ENCODE measurements at places on chromosomes 5 and 9.

GRCh38 chr5:122129306-122129705 lies at the start of gene ZNF474:
ZNF474 (plus strand) TSS chr5:122129546; CDS start chr5:122151991, 22,445 bp downstream.
- DNase-seq: peak; percentile 94

DNA sequence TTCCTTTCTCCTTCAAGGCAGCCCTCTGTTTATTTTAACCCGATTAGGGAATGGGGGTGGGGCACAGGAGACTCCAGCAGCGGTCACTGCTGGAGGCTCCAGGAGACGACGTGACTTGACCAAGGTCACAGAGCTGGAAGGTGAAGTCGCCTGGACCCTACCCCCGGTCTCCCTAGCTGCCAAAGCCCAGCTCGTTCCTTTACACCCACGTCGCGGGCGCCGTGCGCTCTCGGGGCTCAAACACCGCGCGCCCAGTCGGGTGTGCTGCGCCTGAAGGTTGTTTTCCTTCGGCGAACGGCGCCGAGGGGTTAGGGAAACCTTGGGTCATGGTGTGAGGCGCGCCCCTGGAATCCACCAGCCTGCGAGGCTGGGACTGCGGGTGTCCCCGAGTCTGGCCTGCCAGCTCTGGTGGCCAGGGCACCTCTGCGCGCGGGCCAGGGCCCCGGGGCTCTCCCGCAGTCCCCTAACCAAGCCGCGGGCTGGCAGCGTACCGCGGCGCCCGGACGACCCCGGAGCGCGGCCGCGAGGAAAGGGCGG lies 747 bp upstream of the UNC5A start:
- no peak for DNase-seq

DNA sequence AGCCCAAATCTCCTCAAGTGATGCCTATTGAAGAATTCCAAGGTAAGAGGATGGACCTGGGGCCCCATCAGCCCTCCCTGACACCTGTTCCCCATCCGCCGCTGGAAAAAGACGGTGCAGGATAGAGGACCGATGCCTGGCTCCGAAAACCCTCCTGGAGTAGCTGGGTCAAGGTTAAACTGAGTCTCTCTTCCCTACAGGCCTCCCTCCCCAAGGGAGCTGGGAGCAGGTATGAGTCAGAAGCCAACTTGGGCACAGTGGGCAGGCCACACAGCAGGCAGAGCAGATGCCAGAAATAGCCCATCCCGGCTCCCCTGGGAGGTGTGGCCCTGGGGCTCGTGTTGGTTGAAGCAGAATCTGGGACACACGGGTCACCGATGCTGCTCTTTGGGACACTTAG lies 75.6 kb downstream of the NTNG2 start:
- no peak for DNase-seq

GRCh38 chr5:89246864-89247263 lies 363.9 kb upstream of the MEF2C start:
- DNase-seq: no peak

DNA sequence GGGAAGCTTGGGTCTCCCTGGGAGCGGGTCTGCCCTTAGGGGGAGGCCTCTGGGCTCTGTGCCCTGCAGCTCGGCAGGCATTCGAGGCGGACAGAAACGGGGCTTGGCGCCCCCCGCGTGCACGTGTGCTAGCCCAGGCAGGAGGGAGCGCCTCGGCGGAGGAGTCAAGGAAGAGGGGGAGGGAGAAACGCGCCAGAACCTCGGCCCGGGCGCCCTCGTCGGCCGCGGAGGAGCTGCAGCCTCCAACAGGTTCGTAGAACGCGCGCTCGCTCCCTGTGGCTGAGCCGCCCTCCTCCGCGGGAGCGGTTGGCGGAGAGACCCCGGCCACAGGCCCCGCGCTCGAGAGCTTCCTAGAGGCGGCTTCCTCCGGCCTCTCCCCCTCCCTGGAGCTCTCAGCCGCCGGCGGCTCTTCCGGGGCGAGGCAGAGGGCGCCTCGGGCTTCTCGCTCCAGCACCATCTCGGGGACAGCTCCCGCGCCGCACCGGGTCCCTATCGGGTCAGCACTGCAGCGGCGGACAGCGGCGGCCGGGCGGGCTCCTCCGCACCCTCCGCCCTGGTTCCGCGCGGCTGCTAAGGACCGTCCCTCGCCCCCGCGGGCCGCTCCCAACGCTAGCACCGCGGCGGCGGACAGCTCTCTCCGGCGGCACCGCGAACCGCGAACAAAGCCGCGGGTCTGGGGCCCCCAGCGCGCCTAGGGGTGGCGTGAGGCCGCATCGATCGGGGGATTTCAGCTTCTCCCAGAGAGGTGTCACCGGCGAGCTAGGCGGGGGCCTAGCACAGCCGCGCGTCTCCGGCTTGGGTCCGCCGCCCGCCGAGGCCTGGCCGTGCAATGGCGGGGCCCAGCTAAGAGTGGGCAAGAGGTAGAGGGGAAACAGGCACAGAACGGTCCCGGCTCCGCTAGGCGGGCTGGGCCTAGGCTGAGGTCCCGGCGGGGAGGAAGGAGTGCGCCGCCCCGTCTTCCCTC lies 74.6 kb upstream of the CPLX2 start:
- peak; percentile 57 for DNase-seq

DNA sequence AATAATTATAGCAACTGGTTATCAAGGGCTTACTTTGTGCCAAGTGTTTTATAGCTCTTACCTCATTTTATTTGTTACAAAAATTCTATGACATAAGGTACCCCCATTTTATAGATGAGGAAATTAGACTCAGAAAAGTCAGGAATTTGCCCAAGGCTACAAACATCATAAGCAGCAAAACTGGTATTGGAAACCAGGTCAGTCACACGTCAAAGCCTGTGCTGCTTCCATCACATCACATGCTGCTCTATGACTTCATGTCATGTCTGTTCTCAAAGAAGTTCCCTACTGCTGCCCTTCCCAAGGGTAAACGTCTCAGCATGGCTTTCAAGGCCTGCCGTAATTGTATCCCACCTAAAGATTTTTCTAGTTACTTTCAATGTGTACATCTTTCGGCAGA lies 6.9 kb upstream of the KIF2A start:
- DNase-seq: no peak

- DNase-seq: no peak
Observed at GRCh38 chr9:113911850-113912557, 35.9 kb downstream of the ZNF618 start.

- DNase-seq: no peak
Observed at GRCh38 chr5:147619281-147619878, 109.5 kb upstream of the DPYSL3 start.

GRCh38 chr5:14041528-14042192 lies 97.2 kb upstream of the DNAH5 start:
- DNase-seq: no peak

DNA sequence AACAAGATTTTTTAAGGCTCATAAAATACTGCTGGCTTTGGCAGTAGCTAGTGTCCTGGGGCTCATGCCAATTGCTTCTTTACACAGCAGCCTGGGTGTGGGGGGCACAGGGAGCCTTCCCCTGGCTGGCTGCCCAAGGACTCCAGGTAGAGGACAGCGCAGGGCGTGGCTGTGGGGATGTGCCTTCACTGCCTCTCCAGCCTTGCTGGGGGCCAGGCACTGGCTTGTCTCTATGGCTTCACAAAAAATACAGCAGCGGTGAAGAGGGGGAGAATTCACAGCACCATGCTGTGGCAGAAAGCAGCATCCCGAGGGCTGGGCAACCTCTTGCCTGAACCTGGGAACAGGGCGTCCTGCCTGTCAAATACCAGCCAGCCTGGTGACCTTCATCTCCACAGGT lies 57.4 kb downstream of the DAP start:
- no peak for DNase-seq

DNA sequence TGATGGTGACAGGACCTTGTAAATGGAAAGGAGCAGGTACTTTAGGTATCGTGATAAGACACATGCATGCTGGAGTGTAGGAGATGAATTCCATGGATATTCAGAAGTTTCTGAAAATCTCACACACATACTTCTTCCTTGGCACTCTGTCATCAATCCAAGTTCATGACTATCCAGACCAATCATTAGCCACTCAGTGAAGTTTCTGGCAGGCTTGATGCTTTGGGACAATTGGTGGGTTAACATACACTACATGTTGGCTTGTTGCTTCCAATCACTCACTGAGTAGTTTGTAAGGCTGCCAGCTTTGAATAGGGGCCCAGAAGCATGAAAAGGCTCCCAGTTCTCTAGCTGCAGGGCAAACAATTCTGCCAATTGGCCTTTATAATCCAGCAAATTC lies 147.6 kb downstream of the CEMIP2 start:
- no peak for DNase-seq

DNA sequence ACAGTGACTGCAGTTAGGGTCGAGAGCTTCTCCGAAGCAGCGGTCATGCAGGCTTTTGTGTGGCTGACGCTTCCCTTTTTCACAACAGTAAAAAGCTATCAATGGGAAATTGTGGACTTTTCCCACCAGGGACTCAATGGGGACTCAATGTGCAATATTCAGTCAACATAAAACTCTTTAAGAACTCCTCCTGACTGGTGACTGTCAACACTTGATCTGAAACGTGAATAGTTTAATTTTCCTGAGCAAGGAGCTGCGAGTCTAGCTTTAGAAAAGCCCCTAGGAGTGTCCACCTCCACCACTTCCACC lies 28.7 kb downstream of the EXOC3 start:
- no peak for DNase-seq

- DNase-seq: no peak
Observed at GRCh38 chr5:157271740-157272271, 5.9 kb downstream of the CYFIP2 start.

DNA sequence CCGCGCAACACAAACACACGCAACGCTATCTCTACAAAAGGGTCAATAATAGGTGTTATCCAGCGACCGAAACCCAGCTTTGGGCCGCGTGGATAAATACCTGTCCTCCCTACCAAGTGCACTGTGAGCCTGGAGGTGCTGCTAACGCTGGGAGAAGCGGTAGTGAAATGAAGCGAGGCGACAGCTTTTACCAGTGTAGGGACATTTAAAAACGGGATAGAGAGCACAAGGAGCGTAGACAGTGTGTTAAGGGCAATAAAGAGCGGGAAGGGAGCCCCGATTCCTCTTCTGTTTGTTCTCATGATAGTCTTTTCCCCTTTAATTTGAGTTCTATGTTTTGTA lies 421 bp upstream of the DEPDC1B start:
- no peak for DNase-seq

DNA sequence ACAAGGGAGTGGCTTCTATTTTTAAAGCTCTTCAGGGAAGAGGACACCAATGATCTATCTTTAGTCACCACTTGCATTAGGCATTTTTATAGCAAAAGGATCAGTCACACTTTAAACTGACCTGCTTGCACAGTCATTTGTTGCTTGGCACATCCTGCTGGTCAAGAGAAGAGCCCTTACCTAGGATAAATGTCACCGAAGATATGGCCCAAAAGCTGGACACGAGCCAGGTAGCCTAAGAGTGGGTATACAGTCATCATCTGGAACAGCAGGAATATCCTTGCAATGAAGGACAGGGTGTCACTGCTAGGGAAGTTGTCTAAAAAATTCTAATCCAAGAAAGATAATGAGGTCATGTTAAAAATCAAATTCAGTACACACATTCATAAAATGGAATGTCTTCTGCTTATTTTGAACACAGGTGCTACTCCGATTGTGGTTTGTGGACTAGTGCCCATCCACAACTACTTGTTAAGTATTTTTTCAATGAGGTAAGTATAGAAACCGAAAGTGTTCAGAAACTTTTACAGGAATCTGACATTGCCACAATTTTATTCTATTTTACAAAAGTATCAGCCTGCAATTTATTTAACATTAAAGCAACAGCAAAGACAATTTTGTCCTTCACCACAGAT lies 78.4 kb downstream of the SLC38A9 start:
- no peak for DNase-seq

DNA sequence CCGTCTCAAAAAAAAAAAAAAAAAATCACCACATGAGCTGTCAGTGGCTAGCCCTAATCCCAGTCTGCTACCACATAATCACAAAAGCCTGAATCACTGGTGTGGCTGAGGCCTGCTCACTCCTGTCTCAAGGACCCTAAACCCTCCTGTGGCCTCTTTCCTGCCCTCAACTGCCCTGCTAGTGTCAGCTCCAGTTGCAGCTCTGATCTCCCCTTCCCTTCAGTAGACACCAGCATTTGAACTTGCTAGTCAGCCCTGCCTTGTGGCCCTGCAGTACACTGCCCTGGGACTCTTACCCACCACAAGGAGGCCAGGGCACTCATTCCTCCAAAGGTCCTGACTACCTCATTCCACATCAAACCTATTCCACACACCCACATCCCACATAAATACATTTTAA lies 9.5 kb upstream of the P4HA2 start:
- no peak for DNase-seq

GRCh38 chr5:72121780-72122445 lies 14.6 kb downstream of the MAP1B start:
- no peak for DNase-seq

DNA sequence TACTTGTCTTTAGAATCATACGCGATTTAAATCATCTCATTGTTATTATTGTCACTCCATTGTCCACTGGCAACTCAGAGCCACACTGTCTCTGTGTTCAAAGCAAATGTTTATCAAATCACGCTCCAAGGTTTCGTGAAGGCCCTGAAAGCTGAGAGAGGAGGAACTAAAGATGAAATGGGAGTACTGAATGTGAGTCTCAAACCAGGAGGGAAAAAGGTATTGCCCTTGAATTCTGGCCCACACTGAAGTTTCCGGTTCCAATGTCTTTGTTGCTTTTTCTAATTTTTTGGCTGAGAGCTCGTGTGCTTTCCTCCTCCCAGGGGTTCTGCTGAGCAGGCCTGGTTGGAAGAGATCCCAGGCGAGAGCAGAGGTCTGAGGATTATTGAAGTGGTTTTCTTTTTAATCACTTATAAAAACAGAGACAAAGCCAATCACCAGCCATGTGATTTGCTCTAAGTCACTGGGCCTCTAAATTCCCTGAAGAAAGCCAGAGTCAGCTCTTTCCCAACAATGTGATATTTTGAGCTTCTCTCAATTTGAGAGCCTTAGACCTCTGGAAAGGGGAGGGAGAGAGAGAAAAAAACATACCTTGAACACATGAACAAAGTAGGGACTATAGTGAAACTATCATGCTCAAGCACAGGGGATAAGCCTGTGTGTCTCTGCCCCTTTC lies 420.8 kb upstream of the GRAMD2B start:
- DNase-seq: peak; percentile 82

DNA sequence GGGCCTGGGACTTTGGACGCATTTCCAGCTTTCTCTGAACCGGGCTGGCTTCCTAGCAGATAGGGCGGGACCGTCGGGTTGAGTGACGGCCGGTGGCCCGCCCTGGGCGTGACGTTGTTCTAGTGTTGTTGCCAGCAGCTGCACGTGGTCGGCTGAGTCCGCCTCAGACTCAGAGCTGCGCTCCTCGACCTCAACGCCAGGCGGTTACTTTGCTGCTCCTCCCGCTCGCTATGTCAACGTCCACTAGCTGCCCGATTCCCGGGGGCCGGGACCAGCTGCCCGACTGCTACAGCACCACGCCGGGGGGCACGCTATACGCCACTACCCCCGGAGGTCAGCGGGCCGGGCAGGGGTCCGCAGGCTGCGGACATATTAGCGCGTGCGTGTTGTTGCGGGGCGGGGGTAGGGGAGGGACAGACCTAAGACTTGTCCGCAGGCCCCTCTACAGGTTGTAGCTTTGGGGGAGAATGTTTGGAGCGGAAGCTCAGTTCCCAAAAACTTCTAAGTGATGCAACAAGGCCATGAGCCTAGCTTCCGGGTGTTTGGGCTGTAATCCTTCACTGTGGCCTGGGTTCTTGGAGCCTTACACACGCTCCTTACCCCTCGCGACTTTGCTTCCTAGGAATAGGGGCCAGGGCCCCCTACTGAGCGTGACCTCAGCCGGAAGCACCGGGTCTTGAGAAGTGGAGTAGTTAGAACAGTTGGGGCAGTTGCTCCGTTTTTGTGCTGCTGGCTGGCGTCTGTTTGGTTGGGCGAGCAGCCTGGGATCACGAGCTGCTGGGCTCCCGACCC lies at the start of gene EIF4EBP3:
EIF4EBP3 (plus strand) TSS at position 155 of the 792 bp plus-strand sequence; CDS start at position 231, 76 bp downstream.
- peak; percentile 78 for DNase-seq
